ENCODE measurements at places on chromosomes 11 and 22.
A peak's percentile ranks its signal among the peaks of the same experiment; 100 is the strongest.

DNA sequence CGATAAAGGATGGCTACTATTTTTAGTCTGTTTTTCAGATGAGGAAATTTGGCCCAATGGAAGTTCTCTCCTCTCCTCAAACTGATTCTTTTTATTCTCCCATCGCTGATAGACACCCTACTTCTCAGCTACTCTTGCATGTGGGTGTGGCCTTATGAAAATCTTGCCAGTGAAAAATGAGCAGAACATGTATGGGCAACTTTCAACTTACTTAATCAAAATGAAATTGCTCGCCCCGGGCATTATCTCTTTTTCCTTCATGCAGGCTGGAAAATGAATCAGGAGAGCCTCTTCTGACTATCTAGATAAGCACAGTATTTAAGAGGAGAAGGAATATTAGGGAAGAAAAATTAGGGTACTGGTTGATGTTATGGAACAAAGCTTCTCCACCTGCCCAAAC lies 2354.7 kb upstream of the RAG2 start:
- DNase-seq: no peak

GRCh38 chr22:23287136-23288095 lies 107.1 kb downstream of the BCR start:
- DNase-seq: no peak

DNA sequence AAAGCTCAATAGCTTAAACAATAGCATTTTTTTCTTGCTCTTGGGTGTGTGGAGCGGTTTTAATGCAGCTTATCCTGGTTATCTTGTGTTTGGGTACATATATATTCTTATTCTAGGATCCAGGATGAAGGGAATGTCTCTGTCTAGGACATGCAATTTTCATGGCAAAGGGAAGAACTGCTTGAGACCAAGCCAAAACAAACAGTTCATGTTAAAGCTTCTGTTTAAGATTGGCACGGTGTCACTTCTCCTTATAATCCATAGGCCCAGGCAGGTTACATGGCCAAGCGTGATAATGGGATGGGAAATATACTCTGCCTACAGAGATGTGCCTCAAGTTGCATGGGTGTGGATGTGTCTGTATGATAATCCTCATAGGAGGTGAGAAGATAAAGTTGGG lies 177.1 kb upstream of the PGR start:
- DNase-seq: no peak

DNA sequence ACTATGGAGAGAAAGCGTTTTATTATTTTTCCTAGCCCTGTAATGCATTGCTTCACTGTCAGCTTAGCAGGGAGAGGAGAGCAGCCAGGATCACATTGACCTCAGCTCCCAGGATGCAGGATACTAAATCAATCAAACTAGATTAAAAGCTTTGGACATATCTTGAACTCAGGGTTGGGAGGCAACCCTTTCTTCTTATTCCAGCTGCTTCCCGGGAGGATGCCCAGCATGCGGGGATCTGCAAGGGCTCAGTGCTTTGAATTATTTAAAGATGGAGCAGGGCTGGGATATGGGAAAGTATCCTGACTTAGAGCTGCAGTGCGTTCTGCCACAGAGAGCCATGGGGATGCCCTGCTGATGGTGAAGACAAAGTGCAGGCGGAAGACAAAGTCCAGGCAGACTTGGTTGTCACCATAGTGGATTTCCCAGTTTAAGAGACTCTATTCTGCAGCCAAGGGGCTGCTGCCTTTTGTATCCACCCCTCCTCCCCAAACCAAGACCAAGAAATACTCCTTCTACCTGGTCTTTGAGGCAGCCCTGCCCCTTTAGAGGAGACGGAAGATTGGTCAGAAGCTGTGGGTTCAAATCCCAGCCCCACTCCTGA lies 1035.0 kb downstream of the TBC1D22A start:
- no peak for DNase-seq

DNA sequence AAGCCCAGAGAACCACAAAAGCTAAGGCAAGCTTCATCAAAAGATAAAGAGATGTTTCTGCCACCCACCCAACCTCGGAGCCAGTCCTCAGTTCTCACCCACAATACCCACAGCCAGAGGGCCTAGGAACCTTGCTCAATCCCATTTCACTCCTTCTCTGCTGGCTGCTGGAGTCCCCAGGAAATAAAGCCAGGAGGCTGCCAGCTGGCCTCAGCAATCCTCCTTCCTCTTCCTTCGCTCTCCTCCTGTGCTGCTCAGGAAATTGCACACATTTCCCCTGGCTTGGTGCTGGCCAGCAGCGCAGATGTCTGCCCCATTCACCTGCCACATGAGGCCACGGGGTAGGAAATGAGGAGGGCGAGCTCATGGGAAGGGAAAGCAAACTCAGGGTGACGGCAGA lies 91.8 kb upstream of the LDLRAD3 start:
- DNase-seq: no peak

DNA sequence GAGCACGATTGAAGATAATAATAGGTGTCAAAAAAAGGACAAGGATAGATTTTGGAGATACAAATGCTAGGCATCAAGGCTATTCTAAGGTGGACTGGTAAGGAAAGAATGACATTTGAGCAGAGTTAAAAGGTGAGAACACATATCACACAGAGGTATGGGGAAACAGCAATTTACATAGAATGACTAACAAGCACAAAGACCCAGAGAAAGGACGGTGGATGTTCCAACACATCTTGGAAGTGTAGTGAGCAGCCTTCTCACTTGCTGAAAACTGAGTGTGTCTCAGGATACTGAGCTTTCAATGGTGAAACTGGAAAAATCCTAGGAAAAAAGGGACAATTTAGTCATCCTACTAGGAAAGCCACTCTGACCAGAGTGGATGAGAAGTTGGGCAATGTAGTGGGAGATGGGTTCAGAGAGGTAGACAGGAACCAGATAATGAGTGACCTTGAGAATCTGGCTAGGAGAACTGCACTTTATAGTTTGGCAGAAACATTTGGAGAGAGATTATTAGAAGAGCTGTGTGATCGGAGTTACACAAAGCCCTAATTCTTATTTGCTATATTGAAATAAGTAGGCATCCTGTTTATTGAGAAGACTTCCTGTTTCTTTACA lies 706.0 kb downstream of the KCNA4 start:
- DNase-seq: no peak

DNA sequence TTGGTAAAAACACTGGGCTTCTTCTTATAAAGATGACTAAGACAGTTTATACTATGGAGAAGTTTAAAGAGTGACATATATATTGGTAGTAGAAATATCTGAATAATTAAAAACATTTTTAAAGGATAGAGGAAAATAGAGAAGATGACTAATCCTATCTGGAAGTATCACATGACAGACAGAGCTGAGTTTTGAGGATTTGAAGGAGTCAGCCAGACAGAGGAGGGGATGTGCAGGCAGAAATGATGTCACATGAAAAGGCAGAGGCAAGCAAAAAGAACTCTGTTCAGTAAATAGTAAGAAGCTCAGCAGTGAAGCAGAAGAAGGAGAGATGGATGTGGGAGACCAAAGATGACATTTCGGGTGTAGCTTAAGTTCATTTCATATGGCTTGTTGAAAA lies 1.6 kb downstream of the OR10A2 start:
- DNase-seq: no peak

DNA sequence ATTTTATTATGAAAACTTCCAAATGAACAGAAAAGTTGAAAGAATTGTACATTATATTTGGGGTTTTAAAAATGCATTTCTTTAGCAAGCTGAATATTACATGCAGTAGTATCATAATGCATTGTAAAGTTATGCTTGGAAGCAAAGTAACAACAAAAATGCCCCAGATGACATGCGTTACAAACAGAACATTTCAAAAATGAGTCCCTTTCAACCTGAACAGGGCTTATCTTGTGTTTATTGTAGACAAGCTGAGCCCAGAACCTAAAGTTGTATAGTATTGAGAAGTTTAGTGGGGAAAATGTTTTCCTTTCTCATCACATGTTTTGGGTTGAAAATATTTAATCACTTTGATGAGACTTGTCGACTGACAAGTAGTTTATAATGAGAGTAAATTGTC lies 68.8 kb downstream of the CECR2 start:
- DNase-seq: no peak

GRCh38 chr11:100719362-100719761 lies 32.3 kb downstream of the ARHGAP42 start:
- DNase-seq: peak; percentile 55

GRCh38 chr11:96204721-96205459 lies 138.1 kb downstream of the MAML2 start:
- DNase-seq: no peak

DNA sequence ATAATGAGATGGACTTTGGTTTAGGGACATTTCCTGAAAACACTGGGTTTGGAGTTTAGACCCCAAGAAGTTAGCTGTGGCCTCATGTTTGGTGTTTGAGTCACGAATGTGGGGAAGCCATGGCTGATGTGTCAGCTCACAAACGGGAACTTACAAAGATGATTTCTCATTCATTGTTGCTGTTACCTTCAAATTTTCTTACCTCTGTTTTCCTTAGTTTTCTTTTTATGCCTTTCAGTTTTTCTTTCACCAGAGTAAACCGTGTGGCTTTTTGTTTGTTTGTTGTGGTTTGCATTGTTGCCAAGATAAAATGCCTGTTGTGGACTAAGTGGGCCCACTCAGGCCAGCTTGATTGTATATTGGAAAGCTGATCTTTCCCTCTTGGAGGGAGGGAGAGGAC lies 89.1 kb downstream of the SWAP70 start:
- no peak for DNase-seq

- no peak for DNase-seq
Measured at GRCh38 chr11:102017026-102017425, 30.2 kb upstream of the CFAP300 start.

DNA sequence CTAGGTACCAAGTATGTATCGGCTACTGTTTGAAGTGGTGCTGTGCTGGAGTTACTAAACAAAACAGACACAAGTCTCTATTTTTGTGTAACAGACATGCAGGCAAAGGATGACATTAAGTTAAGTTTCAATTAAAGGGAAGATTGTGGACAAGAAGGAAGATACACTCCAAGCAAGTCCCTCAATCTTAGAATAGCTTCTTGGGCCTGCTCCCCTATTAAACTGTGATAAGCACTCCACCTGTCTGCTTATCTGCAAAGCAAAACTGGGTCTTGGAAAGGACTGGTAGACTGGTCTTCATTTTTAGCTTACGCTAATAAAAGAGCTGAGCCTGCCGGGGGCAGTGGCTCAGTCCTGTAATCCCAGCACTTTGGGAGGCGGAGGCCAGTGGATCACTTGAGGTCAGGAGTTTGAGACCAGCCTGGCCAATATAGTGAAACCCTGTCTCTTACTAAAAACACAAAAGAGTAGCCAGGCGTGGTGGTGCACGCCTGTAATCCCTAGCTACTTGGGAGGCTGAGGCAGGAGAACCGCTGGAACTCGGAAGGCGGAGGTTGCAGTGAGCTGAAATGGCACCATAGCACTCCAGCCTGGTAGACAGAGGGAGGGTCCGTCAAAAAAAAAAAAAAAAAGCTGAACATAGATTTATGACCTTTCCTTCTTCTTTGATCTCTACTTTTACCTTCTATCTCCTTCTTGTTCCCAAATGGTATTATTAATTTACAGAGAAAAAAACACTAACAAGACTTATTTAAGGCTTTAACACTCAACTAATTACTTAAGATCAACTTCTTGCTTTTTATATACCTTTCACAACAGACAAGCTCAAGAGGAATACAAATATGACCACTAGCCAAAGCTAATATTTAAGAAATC lies 4.1 kb downstream of the DDX17 start:
- no peak for DNase-seq

- no peak for DNase-seq
Measured at GRCh38 chr11:13313005-13313819, 35.6 kb downstream of the BMAL1 start.

- no peak for DNase-seq
Measured at GRCh38 chr11:124519850-124520549, 23.5 kb downstream of the OR8B12 start.

- DNase-seq: no peak
Measured at GRCh38 chr11:103648054-103648453, 388.4 kb upstream of the DDI1 start.

DNA sequence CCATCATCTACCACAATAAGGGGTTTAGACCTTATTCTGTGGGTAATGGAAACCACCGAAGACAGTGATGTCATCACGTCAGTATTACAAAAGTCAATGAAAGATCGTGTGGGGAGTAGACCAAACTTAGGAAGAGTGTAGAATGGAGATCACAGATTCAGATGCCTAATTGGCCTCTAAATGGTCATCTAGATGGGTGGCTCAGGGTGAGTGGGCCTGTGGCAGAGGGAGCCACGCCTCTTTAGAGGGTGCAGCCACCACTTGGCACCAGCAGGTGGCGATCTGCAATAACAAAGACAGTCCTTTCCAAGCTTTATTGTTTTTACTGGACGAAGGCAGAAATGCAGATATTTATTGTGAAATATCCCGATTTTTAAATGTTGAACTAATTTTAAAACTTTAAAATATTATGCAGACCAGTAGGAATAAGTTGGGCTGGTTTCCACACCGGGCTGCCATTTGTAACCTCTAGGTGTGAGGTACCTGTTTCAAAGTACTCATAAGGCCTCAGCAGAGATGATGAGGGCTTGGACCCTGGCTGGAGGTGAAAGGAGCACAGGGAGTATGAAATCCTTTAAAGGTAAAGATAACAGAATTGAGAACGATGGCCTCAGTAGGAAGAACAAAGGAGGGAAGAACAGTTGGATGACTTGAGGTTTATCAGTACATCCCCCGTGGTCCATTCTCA lies 222.0 kb downstream of the DBX1 start:
- DNase-seq: peak; percentile 25

- DNase-seq: no peak
Measured at GRCh38 chr11:1203505-1204271, 19.2 kb upstream of the MUC5B start.

- no peak for DNase-seq
Measured at GRCh38 chr11:62883673-62884072, 3.0 kb downstream of the SLC3A2 start.

DNA sequence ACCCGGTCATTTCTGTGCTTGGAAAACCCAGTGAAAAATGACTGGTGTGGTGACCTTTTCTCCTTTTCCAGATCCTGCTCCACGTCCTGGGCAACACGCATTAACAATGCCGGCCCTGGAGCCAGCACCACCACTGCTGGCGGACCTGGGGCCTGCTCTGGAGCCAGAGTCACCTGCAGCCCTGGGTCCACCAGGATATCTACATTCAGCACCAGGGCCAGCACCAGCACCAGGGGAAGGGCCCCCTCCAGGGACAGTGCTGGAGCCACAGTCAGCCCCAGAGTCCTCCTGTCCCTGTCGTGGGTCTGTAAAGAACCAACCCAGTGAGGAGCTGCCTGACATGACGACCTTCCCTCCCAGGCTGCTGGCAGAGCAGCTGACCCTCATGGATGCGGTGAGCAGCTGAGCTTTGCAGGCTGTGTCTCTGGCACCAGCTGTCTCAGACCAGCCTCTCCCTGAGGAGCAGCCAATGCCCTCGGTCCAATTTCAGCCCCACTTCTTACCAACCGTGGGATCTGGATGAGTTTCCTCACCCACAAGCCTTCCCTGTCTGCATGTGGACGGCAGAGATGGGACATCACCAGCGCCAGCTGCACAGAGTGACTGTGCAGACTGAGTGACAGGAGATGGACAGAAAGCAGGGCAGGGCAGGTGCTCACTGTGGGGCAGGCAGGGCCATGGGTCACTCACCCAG lies 1.9 kb downstream of the RGL4 start:
- DNase-seq: no peak

- DNase-seq: no peak
Measured at GRCh38 chr22:29840498-29840897, 2.4 kb upstream of the ASCC2 start.

- no peak for DNase-seq
Measured at GRCh38 chr11:305844-306211, 1.8 kb upstream of the IFITM2 start.
